NCI-H1092 treated with DMSO at 0.1 percent for 48 hours (cell line): ENCODE measurements at places on chromosomes 6 and 20.

DNA sequence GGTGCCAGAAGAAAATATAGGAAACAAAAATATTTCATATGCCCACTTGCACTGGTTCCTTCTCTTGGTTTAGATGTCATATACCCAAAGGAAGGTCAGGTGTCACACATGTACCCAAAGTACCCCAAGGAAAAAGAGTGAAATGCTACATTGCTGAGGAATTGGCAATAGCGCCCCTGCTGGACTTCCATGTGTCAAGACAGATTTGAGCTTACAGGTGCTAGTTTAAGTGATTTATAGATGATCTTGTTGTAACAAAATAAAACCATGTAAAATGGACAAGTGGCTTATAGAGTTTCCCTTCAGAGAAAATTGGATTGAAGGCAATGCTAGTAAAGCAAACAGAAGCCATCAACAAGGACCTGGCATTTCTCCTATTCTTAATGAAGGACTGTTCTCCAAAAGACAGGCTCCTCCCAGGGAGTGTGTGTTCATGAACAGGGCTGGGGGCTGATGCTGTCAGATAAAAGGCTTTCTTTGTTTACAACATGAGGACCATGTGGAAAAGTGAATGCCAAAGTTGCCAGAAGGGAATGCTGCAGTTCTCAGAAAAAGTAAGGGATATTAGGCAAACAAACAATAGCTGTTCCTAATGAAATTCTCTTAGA is 64.3 kb upstream of the PAK5 start:
- DNase-seq = peak; percentile 36

- no peak for DNase-seq
These were observed 3.9 kb upstream of the LY6G6D start for GRCh38 chr6:31711233-31711632.

DNA sequence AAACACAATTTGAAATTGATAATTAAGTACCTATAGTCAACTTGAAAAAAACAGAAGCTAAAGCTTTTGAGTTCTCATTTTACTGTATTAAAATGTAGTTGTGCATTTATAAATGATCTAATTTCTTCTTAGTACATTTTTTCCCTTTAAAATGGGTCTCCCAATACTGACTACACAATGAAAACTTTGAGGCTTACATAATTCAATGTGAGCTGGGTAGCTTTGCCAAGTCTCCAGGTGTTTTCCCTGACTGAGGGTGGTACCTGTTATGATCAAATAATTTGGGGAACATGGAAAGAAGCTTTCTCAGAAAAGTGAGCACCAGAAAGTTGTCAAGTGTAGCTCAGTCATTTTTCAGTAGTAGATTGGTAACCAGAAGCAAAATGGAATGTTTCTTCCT is 74.3 kb downstream of the ARMC2 start:
- DNase-seq = no peak

DNA sequence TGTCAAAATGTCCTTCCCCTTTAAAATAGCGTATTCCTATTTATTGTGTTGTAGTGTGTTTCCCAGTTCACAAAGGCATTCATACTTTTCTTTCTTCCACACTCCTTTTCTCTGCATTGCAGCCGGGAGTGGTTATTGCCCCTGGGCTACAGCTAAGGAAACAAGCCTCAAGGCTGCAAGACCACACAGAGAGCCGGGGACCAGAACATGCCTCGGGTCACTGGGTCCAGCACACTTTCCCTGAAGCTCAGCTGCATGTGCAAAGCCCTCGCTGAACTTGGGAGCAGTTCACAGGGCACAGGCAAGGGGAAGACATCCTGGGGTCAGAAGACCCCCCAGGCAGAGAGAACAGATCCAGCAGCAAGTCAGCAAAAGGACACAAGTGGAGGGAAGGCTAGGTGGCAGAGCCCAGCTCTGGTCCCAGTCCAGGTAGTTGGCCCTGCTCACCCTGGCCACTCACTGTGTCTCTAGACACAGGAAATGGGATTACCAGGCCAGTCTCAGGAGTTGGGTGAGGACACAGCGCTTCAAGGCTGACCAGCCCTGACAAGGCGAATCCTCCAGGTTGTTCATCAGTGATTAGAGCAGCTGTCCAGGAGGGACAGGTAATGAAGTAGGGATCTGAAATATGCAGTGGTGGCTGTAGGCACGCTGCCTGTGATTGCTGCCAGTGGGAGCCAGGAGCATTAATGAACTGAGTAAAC is 118.2 kb downstream of the CD83 start:
- DNase-seq = no peak

- no peak for DNase-seq
These were observed 212.1 kb downstream of the WDR27 start for GRCh38 chr6:169489563-169490245.

GRCh38 chr20:53805895-53806384 is 212.3 kb upstream of the ZNF217 start:
- no peak for DNase-seq

DNA sequence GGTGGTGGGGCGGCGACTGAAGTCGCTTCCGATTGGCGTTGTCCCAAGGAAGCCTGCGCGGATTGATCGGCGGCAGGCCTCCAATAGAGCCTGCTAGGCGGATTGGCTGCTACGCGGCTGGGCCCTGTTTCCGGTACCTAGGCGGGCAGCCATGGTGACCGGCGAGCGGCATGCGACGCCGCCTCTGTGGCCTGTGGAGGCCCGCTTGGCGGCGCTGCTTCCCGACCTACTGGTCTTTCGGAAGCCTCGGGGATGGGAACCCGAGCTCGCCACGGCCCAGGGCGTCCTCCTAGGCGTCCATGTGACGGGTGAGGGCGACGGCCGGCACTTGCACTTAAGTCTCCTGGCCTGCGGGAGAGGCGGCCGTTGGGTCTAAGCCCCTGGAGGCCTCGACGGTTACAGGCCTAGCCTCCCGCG is 28.1 kb downstream of the NFYA start:
- DNase-seq = no peak

- peak; percentile 16 for DNase-seq
These were observed 3.4 kb upstream of the PTK6 start for GRCh38 chr20:63540417-63541186.

GRCh38 chr20:328975-329695 is 3.8 kb downstream of the SOX12 start:
- DNase-seq = no peak

DNA sequence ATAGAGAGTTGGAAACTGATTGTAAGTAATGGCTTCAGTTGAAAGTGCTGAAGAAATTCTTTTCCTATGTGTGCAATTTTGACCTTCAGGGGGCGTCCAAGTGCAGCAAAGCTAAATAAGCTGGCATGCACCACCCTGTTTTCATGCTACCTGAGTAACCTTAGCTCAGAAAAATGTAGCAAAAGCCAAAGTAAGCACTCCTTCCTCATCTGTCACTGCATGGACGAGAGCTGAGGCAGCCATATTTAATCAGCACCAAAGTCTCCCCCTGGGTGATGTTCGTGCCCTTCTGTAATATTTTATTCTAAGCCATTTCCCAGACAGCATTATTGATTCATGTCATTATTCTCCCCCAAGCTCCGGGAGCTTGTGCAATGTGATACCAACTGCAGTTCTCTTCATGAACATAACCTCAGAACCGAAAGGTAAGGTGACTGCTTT is 123.1 kb downstream of the RPS12 start:
- DNase-seq = peak; percentile 80

DNA sequence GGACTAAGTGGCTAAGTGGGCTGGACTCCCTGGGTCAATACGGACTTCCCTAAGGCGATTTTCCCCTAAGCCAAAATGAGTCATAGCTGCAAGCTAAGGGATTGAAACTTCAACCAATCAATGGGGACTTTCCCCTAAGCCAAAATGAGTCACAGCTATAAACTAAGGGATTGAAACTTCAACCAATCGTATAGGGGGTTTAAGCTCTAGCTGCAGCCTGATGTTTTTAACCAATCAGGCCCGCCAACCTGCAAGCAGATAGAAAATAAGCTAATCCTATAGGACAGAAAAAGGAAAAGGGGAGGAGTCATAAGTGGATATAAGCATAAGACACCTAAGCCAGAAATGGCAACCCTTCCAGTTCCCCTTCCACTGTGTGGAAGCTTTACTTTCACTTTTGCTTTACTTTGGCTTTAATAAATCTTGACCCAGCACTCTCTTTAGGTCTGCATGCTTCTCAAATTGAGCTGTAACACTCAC is 655.0 kb upstream of the HS3ST5 start:
- DNase-seq = no peak

- no peak for DNase-seq
These were observed 74.8 kb downstream of the CD24 start for GRCh38 chr6:106899697-106900096.

DNA sequence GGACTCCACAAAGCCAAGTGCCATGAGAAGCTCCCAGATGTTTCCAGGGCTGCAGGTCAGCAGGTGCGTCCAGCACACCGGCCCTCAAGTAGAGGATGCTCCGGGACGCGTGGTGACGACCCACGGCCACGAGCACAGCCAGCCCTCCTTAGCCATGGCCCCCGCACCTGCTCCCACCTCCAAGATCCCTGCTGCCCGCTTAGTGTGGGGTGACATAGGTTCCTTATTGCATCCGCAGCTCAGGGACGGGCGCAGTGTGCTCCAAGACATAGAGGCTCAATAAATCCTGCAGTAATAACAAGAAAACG is 138.1 kb upstream of the RPS6KA2 start:
- no peak for DNase-seq

- no peak for DNase-seq
These were observed 37.0 kb downstream of the BMP7 start for GRCh38 chr20:57229490-57229889.

GRCh38 chr6:20873425-20874190 is 339.4 kb downstream of the CDKAL1 start:
- no peak for DNase-seq

GRCh38 chr6:21508753-21509152 is 84.8 kb upstream of the SOX4 start:
- DNase-seq = no peak

GRCh38 chr20:21739682-21740081 is 34.2 kb downstream of the PAX1 start:
- no peak for DNase-seq

DNA sequence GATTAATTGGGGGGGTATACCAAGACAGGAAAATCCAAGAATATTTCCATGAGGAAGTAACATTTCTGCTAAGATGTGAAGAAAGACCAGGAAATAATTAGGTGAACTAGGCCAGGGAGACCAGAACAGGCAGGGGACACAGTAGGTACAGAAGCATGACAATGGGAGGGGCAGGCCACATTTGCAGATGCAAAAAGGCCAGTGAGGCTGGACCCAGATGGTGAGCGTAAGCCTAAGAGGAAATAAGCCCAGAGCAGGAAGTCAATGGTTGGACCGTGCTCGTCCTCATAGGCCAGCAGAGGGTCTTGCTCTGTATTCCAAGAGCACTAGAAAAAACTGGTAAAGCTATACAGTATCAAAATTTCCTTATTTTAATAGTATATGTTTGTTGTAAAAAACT is 9.4 kb downstream of the CEP162 start:
- DNase-seq = no peak

DNA sequence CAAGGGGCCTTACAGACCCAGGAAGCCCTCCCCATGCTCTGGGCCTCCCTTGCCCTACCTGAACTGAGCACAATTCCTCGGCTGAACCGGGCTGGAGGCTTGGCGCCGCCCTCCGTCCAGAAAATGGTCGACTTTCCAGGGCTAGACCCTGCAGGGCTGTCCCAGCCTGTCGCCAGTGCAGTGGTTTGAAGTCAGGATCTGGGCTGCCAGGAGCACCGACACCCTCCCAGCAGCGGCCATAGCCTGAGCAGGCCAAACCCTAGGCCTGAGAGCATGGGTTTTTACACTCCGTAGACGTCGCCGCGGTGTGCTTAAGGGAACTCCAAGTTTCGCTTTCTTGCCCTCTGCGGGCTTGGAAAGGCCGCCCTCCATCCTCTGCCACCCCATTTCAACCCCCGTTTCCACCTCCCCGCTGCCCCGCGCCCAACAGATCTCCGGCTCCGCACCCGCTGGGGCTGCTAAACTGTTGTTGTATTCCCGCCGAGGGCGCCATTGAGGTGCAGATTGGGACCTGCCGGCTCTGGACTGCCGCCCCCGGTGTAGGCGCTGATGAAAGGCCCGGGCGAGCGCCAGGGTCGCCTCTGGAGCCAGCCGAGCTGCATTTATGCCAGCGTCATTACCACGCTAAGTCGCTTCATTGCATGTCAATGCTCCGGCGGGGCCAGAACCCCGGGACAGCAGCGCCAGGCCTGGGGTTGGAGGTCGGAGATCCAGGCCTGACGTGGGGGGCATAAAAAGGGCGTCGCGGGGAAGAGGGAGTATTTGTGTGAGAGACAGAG is 2.2 kb upstream of the TFAP2A start:
- no peak for DNase-seq

DNA sequence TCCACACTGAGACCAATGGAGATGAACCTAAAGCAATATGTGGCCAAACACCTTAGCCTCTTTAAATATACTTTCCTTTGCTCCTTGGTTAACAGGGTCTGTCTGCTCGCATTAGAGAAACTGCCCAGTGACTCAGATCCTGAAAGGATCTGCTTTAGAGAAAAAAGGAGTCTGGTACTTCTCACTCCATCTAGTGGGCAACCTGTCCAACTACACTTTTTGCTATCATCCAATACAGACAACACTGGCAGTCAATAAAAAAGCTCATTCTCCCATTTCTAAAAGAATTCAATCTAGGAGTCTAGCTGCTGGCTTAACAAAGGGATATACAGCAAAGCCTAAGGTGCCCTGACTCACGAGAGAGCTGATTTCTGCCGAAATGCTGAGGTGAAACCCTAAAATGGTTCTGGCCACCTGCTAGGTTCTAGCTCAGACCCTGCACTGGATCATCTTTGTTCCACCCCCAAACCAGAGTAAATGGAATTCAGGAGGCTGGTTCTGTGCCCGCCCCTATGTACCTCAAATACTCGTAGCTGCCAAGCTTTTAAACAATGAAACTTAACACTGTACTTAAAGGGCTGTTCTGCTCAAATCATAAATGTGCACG is 11.5 kb downstream of the GNL1 start:
- DNase-seq = peak; percentile 7

GRCh38 chr20:5786930-5787795 is 37.0 kb downstream of the SHLD1 start:
- DNase-seq = no peak

DNA sequence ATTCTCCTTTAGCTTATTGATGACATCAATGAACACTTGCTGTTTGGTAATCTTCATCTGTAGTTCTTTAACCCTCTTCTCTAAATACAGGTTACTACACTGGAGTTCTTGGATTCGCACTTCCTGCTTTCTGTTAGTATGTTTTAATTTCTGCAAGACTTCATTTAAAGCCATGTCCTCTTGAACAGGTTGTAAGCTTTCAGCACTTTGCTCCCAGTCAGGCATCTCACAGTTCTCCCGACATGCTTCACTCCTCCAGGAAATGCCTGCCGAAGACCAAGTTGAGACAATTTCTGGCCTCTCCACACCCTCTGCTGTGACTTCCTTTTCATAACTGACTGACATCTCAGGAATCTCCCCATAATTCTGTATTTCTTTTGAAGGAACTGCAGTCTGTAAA is 15.8 kb downstream of the CAGE1 start:
- DNase-seq = no peak

DNA sequence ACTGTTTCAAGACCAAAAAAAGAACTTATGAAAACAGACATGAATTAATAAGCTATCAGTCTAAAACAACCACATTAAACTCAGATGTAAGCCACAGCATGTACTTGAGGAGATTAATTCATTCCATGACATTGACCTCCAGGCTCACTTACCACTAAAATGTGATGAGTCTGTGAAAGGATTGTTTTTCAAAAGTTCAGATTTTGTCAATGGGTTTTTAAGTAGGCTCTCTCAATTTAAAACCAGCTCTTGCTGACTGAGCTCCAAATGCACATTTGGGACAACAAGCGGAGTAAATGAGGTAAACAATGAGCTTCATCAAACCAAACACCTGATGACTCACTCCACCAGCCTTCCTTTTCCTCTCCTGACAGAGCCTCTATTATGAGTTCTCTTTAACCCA is 197.0 kb downstream of the SIM1 start:
- no peak for DNase-seq
